ENCODE measurements at places on chromosomes 2 and 18.

DNA sequence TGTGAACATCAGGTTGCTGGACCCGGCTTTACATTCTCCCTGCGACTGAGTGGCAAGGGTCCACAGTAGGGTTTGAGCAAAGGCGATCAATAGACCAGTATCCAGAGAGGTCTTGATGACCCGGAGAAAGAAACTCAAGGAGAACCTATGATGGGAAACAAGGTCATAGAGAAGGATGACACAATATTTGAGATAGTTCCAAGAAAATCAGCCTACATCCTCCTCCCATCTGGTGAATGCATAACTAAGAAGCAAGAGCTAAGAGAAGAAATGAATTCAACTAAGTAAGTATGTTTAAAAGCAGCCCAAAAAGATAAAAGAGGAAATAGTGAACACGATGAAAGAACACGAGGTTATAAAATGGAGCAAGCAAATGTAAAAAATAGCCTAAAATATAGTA, 166.3 kb downstream of the CD8B2 start:
- no peak for DNase-seq

- DNase-seq, result no peak
Measured at GRCh38 chr2:157363612-157364101, 38.0 kb upstream of the ERMN start.

- no peak for DNase-seq
Measured at GRCh38 chr2:85834466-85834865, 54.3 kb downstream of the ST3GAL5 start.

DNA sequence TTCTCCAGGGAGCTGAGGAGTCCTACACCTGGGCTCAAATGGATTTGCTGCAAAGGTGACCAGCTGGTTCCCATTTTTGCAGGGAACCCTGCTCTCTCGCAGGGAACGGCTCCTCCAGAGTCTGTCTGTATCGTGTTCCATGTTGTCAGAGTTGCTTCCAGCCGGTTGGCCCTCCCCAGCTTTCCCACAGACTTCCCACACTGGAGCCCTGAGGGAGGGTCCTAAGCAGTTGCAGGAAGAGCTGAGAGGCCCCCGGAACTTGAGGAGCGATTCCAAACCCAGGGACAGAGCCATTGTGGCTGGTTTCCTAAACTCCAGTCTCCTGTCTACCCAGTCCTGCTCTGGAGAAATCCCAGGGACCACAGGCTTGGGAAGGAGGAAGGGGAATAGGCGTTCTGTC, 121.7 kb upstream of the PPP1CB start:
- DNase-seq, result no peak

- DNase-seq, result no peak
Measured at GRCh38 chr2:43462866-43463641, 132.8 kb downstream of the THADA start.

DNA sequence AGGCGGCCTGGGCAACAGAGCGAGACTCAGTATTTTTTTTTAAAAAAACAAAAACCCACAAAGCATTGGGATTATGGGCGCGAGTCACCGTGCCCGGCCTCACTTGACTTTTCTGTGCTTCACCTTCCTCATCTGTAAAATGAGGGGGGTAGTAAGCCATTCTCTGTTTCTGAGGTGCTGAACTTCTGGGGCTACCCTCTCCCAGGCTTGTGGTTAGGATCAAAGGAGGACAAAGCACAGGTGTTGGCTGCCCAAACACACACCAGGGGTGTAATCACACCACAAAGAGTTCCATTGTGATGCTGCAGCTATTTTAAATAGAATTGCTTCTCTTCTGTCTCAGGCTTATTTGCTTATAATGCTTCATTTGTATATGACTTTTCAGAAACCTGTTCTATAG, 35.8 kb upstream of the INHBB start:
- DNase-seq, result no peak

- DNase-seq, result no peak
Measured at GRCh38 chr2:12263730-12264129, 453.0 kb upstream of the TRIB2 start.

DNA sequence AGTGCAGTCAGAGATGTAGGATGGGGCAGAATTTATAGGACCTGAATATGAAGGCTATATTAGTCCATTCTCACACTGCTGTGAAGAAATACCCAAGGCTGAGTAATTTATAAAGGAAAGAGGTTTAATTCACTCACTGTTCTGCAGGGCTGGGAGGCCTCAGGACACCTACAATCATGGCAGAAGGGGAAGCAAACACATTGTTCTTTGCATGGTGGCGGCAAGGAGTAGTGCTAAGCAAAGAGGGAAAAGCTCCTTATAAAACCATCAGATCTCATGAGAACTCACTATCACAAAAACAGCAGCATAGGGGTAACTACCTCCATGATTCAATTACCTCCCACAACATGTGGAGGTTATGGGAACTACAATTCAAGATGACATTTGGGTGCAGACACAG, 76.8 kb upstream of the MSTN start:
- DNase-seq, result no peak

GRCh38 chr2:16625759-16626158, 39.9 kb downstream of the CYRIA start:
- DNase-seq, result no peak

DNA sequence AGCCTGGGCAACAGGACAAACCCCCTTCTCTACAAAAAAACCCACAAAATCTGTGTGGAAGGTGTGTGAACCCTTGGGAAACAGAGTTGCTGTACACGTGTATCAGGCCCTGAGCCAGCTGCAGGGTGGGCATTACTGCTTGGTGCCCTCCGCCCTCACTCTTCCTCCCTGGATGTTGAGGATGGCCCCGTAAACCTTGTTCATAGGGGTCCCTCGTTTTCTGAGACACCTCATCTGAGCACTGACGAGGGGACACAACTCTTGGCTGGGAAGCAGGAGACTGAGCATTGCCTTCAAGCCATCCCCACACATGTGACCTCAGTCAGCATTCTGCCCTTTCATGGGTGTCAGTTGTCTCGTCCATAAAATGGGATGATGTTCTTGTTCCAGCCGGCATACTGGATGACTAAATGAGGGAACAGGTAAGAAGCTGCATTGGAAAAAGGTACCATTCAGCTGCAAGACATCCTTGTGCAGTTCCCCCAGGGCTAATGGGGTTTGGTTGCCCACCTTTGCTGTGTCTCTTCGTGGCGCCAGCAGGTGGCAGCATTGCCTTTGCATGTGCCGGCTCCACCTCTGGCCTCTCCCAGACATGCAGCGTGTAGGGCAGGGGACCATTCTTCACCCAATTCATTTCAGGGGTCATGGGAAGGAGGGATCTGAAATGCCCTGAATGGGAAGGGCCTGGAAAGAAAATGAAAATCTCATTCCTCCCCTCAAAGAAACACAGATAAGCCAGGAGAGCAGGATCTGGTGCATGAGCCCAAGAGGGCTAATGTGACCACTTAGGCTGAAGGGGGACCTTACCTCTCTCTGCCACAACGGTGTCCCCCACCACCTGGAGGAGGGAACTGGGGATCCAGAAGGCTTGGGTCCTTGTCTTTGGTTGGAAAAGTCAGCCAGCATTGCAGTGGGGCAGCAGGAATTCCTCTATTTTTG, 36.4 kb upstream of the HAAO start:
- peak; percentile 53 for DNase-seq

DNA sequence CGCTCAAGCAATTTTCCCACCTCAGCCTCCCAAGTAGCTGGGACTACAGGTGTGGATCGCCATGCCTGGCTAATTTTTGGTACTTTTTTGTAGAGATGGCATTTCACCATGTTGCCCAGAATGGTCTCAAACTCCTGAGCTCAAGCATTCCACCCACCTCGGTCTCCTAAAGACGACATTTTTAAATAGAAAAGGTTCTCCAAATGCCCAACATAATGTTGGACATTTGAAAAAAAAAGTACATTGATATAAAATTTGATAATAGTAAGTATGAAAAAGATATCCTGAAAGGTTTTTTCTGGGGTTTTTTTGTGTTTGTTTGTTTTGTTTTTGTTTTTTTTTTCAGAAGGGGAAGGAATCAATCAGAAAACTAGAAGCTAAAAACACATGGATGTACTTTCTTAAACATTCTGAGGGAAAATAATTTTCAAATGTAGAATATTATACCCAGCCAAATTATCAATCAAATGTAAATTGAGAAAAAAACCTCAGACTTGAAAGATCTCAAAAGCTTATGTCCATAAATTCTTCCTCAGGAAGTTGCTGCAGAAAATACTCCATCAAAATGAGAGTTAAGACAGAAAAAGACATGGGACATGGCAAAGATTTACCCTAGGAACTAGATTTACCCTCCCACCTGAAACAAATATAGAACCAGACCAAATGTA, 42.8 kb upstream of the MYCN start:
- DNase-seq, result no peak

DNA sequence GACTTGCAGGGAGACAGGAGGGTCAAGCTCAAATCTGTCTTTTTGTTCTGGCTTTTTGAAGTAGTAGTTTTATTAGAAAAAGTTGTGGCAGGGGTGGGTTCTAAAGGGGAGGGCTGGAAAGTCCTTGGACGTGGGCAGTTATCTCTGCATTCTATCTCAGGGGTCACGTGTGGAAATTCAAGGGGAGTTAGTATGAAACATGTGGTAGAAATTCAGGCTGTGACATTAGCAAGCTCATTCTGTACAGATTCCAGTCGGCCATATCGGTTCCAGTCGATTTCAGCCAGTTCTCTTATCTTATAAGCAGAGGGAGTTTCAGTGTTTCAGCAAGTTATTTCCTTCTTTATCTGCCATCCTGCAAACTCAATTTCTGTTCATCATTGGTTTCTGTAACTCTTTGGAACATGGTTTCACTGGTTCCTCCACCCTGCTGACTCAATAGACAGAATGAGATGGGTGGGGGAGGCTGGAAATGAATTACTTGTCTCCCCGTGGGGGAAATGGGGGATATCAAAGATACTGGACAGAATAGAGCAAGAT, 53.0 kb downstream of the RAB27B start:
- no peak for DNase-seq

DNA sequence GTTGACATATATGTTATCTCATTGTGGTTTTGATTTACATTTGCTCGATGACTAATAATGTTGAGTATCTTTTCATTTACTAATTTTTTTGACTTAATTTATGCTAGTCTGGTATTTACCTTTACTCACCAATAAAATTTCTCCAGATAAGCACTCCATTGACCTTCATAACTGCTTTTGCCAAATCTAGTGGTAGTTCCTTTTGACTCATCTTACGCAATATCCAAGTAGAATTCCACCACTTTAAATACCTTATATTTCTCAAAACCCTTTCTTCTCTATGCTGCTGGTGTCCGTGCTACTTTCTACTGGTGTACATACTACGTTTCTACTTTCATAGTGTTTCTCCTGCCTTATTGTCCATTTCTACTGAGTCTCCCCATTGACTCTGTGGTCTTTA, 407.6 kb upstream of the SPHKAP start:
- DNase-seq, result no peak

- no peak for DNase-seq
Measured at GRCh38 chr2:167493862-167494261, 605.6 kb downstream of the XIRP2 start.

DNA sequence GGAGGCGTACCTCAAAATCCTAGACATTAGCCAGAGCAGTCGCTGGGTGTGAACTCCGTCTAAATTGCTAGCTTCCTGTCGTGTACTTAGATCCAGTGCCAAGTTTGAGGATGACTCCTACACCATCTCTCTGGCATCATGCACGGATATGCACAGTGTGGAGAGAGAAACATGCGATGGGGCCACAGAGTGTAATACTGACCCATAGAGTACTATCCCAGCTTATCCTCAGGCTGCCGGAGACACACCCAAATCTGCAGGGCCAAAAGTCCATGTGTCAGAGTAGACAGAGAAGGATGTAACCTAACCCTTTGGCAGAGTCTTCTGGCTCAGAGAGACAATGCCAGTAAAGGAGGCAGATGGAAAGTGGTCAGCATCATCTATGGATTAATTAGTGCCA, 84.2 kb downstream of the ARL4C start:
- no peak for DNase-seq

DNA sequence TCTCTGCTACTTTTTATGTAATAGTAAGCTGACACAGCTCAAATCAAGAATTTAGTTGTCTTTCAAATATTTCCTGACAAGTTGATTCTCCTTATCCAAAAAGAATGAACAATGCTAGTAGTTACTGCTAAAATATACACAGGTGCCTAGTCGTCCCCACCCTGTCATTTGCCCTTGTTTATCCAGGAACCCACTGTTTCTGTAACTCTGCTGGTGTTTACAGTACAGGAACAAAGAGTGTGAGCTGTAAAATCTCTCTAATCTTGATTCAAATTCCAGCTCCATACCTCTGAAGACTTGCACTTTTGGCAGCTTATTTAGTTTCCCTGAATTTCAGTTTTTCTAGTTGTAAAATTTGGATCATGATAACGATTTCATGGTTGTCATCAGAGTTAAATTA, 21.1 kb upstream of the SCYGR2 start:
- DNase-seq, result no peak

DNA sequence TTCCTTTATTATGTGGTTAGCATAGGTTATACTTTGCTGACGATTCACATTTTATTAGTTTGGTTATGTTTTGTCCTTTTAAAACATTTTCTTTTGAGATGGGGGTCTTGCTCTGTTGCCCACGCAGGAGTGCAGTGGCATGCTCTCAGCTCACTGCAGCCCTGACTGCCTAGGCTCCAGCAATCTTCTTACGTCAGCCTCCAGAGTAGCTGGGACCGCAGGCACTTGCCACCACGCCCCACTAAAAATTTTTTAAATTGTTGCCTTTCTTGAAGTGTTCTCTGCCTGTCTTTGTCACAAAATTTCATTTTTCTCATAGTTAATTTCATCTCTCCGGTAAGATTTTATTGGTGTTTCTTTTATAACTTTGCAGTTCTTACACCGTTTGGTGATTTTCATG, 18.9 kb downstream of the HRH4 start:
- no peak for DNase-seq

DNA sequence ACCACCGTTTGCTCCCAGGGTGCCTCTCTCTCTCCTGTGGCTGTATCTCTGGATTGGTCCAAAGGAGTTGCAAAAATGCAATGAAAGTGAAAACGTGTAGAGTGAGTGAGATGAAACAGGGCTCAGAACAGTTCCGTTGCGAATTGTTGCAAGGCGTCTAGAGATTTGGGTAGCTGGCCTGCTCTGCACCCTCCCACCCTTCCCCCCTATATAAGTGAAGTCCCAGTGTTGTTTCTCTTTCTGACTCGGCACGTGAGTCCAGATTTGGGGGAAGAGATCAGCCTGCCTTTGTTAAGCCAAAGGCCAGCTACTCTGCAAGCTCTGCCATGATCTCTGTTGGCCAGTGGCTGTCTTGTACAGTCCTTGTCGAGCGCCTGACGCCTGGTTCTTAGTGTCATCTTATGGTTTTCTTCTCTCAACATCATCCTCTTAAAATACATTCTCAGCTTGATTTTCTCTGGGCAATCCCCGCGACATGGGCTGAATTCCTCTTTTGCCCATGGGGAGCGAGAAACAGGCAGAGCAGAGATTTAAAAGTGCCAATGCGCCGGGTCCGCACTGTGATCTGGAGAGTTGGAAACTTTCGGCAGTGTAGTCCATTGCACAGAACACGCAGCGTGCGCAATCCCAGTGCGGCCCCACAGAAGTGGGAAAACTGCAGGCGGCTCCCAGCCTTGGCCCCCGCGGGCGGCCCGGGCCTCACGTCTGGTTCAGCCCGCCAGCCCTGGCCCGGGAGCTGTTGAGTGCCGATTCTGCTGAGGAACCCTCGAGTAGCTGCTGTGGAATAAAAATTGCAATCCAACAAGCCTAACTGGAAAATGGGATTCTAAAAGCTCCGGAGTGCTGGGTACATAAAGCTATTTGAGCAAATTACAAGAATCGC, 9.3 kb downstream of the MEIS1 start:
- DNase-seq, result no peak

Data from activated CD8-positive, alpha-beta memory T cell treated with anti-CD3 and anti-CD28 coated beads for 48 hours (primary cell).